Fibroblast of the aortic adventitia (primary cell): ENCODE measurements at places on chromosomes 4 and X. TPM values are rescaled to one million over a fixed set of nuclear protein-coding genes. Genes with fewer than 3 reads are reported as not detected.

The ZFP92 gene
- 0.08 TPM in 1 of 2 replicates, not detected in the other for total RNA-seq

DNA sequence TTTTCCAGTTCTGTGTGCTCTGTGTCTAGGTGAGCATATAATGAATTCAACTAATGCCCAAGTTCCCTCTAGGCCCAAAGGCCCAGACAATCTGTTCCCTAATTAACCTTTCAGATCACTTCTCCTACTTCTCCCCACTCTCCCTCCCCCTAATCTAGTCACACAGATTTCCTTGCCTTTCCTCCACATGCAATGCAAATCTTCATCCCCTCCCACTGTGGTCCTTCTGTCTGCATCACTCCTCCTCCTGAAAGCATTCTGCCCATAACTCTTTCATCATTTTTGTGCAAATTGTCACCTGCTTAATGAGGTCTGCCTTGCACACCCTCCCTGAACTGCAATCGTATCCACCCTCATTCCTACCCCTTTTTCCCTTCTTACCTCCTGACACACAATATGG, 346.6 kb downstream of the FBXO8 start:
- DNase-seq: no peak

The ATP2B3 gene
- total RNA-seq: not detected in 2 replicates

GRCh38 chr4:187444061-187444460, 551.5 kb upstream of the ZFP42 start:
- no peak for DNase-seq

The CPLX1 gene
- total RNA-seq: not detected in 2 replicates
